ENCODE measurements at places on chromosomes 1 and 21.

DNA sequence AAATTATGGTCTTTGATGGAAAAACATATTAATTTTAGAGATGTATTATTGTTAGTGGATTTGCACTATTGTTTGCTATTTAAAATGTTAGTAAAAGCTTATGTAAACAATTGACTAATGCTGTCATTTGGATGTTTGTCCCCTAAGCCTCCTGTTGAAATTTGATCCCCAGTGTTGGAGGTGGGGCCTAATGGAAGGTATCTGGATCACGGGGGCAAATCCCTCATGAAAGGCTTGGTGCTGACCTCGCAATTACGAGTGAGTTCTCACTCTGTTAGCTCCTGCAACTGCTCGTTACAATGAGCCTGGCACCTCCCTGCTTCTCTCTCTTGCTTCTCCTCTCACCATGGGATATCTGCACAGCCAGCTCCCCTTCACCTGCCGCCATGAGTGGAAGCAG, 14.3 kb downstream of the TMEM35B start:
- DNase-seq: peak; percentile 68

DNA sequence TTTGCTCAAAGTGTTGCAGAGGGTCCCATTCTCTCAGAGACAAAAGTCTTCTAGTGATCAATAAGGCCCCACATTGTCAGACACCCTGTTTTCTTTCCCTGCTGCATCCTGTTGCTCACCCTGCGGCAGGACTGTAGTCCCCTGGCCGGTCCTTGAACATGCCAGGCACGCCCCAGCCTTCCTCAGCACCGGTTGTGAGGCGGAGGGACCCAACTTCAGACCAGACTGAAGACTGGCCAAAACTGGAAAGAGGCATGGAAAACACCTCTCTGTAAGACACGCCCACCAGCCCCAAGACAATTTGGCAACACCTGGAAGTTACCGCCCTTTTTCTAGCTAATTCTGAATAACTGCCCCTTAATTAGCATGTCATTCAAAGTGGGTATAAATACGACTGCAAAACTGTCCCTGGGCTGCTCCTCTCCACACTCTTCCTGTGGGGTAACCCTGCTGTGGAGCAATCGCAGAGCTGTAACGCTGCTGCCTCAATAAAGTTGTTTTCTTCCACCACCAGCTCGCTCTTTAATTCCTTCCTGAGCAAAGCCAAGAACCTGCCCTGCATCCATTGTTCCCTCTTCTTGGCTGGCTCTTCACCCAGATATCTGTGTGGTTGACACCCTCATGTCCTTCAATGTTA, 23.8 kb downstream of the PLA2G2A start:
- no peak for DNase-seq

DNA sequence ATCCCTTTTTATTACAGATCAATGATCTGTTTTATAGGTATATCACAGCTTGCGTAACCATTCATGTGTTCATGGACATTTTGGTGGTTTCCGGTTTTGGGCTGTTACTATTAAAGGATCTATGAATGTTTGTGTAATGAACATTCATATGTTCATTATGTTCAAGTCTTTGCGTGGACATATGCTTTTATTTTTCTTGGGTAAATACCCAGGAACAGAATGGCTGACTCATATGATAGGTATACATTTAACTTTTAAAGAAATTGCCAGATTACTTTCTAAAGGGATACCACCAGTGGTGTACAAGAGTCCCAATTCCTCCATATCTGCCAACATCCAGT, 73.7 kb downstream of the SPATA46 start:
- no peak for DNase-seq

DNA sequence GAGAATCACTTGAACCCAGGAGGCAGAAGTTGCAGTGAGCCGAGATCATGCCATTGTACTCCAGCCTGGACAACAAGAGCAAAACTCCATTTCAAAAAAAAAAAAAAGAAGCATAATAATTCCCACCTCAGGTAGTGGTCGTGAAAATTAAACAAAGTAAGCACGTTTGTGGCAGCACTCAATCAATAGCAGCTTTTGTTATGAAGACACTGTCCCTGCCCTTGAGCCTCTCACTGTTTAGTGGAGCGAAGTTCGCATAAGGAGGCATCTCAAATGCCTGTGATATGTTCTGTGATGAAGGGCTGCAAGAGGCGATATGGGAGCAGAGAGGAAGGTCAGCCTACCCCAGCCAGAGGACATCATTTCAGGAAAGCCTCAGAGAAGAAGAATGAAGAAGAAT, 43.8 kb upstream of the RASAL2 start:
- DNase-seq: no peak

DNA sequence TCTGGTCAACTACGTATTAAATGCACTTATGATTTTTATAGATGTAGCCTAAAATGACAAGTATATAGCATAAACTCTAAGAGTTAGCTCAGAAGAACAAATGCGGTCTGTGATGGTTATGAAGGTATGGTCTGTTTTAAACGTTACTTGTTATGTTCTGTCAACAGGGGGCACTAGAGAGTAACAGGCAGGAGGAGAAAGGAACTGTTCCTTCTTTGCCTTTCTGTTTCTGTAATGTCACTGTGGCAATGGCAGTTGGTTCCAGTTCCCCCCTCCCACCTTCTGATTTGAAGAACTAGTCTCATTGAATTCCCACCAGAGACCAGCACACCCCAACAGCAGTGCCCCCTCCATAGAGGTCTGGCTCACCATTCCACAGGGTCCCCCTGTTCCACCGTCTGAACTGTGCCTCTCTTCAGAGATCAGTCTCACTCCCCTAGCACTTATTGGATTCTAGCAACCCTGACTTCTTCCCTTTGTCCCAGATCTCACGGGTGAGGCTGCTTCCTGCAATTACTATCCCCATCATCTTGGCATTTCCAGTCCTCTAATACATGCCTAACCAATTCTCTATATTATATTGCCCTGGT, 14.0 kb downstream of the KRTAP24-1 start:
- peak; percentile 14 for DNase-seq

- no peak for DNase-seq
Observed at GRCh38 chr21:44718571-44718970, 7.2 kb upstream of the TSPEAR start.

- DNase-seq: peak; percentile 51
Observed at GRCh38 chr1:52552236-52552504, 722 bp downstream of the TUT4 start.

- DNase-seq: no peak
Observed at GRCh38 chr1:1914971-1915692, at the start of gene CALML6. TSS of gene CALML6 (plus strand) at chr1:1915260. CDS start at chr1:1915281, 21 bp downstream.

- DNase-seq: no peak
Observed at GRCh38 chr1:167747988-167748387, 26.2 kb downstream of the MPZL1 start.

GRCh38 chr1:161258439-161259344, at the start of gene PCP4L1:
TSS of gene PCP4L1 (plus strand) at chr1:161258745. CDS start at chr1:161258975, 230 bp downstream.
- peak; percentile 72 for DNase-seq

GRCh38 chr1:235060607-235061470, 67.8 kb downstream of the TOMM20 start:
- DNase-seq: peak; percentile 81

- DNase-seq: peak; percentile 94
Observed at GRCh38 chr1:219433496-219434131, 179.3 kb downstream of the ZC3H11B start.

DNA sequence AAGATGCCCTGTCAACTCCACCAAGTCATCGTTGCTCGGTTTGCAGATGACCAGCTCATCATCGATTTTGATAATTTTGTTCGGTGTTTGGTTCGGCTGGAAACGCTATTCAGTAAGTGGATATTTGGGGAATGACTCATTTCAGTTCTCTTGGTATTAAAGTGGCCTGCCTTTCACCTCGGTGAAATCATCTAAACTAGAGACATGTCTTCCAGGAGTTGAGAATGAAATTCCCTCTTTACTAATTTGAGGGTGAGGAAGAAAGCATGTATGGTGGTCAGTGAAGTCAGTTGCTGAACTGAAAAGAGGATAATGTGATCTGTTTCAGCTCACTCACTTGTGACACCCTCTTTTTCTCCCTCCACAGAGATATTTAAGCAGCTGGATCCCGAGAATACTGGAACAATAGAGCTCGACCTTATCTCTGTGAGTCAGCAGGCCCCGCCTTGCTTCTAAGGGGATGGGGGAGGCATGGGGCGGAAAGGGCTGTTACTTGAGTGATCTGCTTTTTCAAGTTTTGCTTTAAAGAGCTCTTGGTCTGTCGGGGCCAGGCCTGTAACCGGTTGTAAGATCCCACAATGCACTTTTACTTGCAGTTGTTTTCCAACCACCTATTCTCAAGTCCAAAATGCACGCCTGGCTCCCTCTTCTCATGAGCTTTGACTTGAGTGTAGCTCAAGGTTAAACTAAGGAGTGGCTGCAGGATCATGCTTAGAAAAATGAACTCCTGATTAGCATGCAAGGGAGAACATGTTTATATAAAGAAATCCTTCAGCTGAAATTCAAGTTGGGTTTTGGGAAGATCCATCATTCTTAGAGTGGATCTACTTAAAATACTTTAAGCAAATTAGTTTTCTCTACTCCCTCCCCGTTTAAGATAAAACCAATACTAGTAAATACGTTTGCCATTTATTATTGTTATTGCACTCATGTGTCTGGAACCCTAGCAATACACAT, 59.8 kb downstream of the CAPN2 start:
- peak; percentile 91 for DNase-seq

- no peak for DNase-seq
Observed at GRCh38 chr1:168372307-168372706, 91.6 kb downstream of the TBX19 start.

- DNase-seq: no peak
Observed at GRCh38 chr1:225441314-225442122, 13.7 kb upstream of the LBR start.

GRCh38 chr1:232393010-232393409, 236.9 kb downstream of the SIPA1L2 start:
- no peak for DNase-seq

DNA sequence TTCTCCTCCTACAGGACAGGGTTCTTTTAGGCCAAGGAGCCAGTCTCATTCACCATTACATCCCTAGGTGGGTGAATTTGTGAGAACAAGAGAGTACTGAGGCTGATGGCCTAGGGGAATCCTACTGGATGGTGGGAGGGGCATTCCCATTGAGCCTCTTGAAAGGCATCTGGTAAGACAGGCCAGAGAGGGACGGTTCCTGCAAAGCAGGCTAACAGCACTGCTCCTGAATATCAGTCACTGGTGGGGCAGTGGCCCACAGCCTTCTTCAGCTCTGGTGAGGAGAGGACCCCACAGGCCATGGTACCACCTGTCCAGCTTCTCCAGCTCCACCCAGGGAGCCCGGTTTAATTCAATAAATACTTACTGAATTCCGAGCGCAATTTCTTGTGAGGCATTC, 125.9 kb upstream of the EDN2 start:
- no peak for DNase-seq

DNA sequence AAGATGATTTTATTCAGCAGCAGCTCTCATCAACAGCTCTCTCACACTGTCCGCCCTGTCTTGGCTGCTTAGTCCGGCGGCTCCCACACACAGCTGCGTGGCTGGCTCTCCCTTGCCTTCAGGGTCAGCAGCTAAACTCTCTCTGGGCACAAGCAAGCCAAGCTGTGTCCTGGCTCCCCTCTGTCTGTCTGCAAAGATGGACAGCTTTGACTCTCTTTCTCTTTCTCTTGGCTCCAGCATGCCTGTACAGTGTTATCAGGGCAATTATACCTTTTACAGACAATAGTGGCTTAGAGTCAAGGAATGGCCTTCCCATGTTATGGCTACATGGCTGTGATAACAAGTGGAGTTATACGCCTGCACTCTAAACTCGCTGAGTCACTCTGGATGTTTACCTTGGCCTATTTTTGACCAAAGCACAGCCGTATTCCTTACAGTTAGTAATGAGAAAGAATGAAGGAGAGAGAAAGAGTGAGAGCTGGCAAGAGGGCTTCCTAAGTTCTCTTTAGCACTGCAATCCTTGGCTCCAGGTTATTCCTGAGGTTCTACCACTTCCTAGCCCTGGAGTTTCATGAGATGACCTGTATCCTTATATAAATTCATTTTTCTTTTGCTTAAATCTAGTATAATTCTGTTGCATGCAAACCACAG, 59.9 kb upstream of the ZSWIM5 start:
- DNase-seq: no peak

- no peak for DNase-seq
Observed at GRCh38 chr21:37656899-37657298, 259.4 kb downstream of the KCNJ6 start.

GRCh38 chr1:167344615-167345385, 124.1 kb downstream of the POU2F1 start:
- DNase-seq: no peak

- no peak for DNase-seq
Observed at GRCh38 chr1:203536575-203536974, 42.6 kb downstream of the OPTC start.

- peak; percentile 0 for DNase-seq
Observed at GRCh38 chr21:18369115-18369514, 34.5 kb downstream of the TMPRSS15 start.

- DNase-seq: no peak
Observed at GRCh38 chr1:228213917-228214808, 6.3 kb downstream of the OBSCN start.

DNA sequence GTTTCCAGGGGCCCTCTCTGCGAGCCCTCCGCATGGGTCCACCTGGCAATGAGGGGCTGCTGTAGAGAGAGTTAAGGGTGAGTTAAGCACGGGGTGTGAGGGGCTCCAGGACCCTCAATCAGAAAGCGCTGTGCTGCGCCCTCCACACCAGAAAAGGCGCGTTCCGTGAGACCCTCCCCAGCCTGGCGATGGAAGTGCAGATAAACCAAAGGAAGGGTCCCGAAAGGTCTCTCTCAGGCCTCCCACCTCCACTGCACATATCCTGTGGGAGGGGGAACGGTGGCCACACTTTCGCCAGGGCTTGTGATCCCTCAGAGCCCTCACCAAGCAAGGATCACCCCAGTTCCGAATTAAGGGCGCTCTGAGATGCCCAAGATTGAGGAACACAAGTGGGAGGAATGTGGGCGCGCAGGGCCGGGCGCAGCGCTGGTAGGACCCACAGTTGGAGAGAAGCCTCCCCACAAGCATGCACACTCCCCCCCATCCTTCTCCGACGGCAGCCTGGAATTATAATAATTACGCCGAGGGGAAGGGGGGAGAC, 1.1 kb downstream of the WNT3A start:
- no peak for DNase-seq

DNA sequence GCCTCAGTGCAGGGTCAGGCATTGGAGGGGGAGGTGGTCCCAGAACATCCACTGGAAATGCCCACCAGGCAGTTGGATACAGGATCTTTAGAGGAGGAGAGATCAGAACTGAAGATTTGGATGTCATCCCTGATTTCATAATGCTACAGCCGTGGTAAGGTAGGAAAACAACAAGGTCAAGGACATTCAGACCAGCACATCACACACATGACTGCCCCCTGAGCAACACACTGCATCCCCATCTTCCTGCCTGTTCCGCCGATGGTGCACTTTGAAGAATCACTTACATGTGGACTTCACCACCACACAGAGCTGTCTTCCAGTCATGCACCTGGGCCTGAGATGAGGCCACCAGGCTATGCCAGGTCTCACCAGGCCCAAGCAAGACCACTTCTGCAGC, 16.7 kb downstream of the KIAA1614 start:
- no peak for DNase-seq

DNA sequence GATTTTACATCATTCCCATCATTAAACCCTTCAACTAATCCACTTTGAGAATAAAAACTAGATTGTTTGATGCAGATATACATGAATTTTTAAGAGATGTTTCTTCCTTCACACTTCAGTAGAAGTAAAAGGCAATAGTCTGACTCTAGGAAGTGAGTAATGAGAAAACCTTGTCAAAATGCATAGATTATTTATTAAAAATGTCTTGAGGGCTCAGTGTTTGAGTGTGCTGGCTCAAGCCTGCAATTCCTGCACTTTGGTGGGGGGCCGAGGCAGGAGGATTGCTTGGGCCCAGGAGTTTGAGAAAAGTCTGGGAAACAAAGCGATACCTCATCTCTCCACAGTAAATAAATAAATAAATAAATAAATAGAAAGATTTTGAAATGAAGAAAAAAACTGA, 177.1 kb downstream of the NEGR1 start:
- DNase-seq: no peak

All from NCI-H146 (cell line).